ENCODE measurements at places on chromosomes 4 and X. TPM values are rescaled to one million over a fixed set of nuclear protein-coding genes. Genes with fewer than 3 reads are reported as not detected.

Gene ZNF157
- not detected for total RNA-seq

Gene TMPRSS11F
- not detected for total RNA-seq

Gene WNK3
- 0.32 TPM for total RNA-seq

Gene SERTM2
- total RNA-seq = not detected

Gene SPANXD
- total RNA-seq = not detected

Gene SFRP2
- under 0.01 TPM for total RNA-seq

Gene DDX53
- total RNA-seq = not detected

Gene LEF1
- total RNA-seq = 0.16 TPM
